ENCODE measurements at places on chromosomes 1 and 21.
A peak's percentile ranks its signal among the peaks of the same experiment; 100 is the strongest.

DNA sequence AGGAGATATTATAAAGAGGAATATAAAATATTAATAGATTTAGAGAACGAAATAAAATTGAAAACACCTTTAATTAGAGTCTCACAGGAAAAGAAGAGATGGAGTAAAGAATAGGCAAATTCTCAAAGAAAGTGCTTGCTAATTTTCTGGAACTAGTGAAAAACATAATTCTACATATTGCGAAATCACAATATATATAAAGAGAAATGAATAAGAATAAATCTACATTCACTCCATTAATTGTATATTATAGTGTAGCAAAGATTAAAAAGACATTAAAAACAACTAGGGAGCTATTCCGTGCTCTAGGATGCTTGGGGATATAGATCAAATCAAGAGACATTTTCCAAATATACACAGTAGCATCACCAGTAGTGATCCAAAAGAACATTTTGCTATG, 685.2 kb upstream of the NCAM2 start:
- DNase-seq: no peak

DNA sequence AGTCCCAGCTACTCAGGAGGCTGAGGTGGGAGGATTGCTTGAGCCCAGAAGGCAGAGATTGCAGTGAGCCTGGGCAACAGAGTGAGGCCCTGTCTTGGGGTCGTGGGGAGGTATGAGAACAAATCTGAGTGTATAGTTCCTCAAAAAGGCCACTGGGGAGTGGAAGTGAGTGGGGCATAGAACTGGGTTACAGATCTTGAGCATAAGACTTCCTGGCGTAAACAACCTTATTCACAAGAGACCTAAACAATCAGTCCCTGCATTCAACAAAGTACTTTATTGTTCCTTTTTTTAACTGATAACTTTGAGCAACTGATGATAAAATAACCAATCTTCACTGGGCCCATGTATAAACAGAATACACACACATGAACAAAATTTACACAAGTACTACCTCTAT, 72.7 kb upstream of the MUTYH start:
- no peak for DNase-seq

GRCh38 chr1:29221296-29221695, 9.4 kb downstream of the MECR start:
- no peak for DNase-seq

DNA sequence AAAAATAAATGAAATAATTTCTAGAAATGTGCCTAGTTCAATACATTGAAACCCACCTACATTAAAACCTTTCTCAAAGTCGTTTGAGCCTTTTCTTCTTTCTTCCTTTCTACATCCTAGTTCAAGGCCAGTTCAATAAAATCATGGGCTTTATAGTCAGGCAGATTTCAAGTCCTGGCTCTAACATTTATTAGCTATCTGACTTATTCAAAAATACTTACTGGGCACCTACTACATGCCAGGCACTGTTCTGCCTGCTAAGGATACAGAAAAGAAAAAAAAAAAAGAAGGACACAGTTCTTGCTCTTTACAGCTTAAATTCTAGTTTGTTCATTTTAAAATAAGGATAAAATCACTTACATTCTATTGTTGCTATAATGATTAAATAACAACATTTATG, 134.2 kb upstream of the FGGY start:
- DNase-seq: no peak

- peak; percentile 68 for DNase-seq
These were observed 510 bp upstream of the IL10RB start for GRCh38 chr21:33265664-33266049.

GRCh38 chr1:159010391-159010790, 684 bp downstream of the IFI16 start:
- no peak for DNase-seq

DNA sequence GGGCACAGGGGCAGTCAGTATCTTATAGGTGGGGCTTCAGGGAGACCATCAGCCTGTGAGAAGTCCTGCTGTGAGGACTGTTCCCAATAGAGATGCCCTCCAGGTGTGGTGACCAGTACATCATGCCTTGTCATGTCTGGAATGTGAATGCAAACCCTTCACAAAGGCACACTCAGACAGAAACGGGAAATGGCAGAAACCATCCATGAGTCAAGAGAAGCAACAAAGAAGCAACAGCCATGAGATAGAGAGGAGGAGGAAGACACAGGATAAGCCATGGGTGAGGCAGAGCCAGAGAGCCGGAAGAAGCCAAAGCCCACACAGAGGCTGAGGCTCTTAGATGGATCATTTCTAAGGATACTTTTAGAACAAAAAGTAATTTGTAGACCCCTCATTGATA, 20.1 kb upstream of the ZP4 start:
- no peak for DNase-seq

GRCh38 chr1:54995835-54996234, 2.9 kb upstream of the BSND start:
- no peak for DNase-seq

DNA sequence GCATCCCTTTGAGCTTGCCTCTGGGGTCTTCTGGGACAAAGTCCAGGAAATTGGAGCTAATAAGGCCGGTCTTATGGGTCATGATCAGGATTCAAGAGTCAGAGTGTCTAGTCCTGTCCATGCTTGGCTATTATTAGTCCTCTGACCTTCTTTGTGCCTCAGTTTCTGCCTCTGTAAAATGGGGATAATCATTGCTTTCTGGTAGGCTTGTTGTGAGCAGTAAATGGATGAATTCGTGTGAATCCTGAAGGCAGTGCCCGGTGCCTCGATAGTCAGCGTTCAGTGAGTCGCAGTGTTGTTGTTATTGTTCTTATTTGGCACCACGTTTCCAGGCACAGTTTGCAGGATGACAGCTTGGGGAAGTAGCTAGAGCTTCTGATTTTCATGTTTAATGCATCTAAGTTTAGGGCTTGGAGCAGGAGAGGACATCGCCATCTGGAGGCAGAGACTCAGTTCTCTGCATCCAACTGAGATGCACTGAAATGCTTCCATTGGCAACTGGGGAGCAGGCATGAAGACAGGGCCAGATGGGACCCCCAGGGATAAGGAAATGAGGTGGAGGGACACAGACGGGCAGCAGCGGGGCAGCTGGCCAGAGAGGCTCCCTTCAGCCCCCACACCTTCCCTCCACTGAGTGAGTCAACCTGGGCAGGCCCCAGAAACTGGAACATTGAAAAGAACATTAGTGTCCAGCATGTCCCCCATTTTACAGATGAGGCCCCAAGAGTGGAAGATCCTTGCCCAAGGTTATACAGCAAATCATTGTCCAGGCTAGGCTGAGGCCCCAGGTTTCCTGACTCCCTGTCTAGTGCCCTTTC, 160.3 kb downstream of the PTPRU start:
- no peak for DNase-seq

GRCh38 chr1:198794498-198794897, 155.7 kb downstream of the PTPRC start:
- DNase-seq: no peak

DNA sequence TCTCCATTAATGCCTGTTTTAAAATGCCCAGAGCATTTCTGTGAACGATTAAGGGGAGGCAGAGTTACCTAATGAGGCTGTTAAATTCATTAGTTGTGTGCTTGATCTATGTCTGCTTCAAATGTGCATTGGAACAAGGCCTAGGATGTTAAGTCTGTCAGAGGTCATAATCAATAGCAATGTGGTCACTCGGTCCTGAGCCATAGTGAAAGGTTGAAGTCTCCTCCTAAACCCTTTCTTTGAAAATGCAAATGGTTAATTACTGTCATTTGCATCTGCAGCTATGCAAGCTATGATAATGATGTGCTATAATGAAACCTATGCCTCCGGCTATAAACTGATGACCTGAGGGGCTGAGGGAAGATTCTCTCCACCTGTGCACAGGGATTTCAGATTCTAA, 114.2 kb upstream of the NR5A2 start:
- peak; percentile 6 for DNase-seq

- DNase-seq: no peak
These were observed 28.8 kb upstream of the PTGFRN start for GRCh38 chr1:116880917-116881316.

DNA sequence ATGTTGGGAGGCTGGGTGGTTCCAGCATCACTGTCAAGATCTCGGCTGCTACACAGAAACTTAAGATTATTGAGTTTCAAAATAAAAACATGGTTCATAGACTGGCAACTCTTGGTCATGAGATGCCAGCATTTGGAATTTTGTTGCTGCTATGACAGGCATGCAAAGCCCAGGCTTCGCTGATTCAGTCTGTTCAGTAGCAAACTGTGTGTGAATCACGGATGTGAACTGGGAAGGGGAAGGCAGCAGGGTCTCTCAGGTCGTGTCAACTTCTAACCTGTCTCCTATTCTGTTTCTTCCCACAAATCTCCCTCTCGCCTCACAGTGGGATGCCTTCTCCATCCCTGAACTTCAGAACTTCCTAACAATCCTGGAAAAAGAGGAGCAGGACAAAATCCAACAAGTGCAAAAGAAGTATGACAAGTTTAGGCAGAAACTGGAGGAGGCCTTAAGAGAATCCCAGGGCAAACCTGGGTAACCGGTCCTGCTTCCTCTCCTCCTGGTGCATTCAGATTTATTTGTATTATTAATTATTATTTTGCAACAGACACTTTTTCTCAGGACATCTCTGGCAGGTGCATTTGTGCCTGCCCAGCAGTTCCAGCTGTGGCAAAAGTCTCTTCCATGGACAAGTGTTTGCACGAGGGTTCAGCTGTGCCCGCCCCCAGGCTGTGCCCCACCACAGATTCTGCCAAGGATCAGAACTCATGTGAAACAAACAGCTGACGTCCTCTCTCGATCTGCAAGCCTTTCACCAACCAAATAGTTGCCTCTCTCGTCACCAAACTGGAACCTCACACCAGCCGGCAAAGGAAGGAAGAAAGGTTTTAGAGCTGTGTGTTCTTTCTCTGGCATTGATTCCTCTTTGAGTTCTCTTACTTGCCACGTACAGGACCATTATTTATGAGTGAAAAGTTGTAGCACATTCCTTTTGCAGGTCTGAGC, 25.5 kb downstream of the EIF2D start:
- DNase-seq: no peak

DNA sequence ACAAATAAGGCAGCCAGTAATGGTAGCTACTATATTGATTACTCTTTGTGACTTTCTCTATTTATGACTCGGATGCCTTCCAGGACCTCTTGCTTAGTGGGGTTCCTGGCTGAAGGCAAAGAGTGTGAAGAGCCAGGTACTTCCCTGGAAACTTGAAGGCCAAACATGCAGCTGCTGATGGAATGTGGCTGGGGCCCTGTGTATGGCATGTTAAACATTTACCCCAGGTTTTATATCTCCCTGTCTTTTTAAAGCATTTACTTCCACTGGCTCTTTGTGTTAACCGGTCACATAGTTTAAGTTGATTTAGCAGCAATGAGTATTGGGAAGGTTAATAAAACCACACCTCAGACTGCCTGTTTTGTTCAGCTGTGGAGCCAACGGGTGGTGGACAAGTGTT, 45.7 kb upstream of the PAXBP1 start:
- DNase-seq: no peak

GRCh38 chr1:162977944-162978568, 91.1 kb upstream of the RGS4 start:
- no peak for DNase-seq

DNA sequence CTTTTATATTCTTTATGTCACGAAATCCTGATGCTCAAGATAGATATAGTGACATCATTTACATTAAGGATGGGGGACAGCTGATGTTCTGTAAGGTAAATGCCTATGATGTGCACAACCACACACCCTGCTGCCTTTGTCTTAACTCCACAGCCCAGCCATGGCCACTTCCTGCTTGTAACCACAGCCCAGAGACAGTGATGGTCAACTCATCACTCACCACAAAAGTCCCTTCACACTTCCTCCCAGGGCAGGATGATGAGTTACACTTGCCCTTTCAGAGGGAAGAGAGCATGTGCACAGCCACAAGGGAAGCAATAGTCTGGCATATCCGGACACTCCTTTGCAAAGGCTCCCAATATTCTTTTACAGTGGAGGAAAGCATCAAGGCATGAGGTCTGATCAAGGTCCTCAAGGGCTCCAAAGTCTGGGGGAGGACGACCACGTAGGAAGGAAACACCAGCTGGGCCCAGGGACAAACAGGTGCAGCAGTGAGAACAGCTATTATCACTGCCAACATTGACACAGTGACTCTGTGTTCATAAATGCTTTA, 53.8 kb downstream of the PLPP3 start:
- no peak for DNase-seq

DNA sequence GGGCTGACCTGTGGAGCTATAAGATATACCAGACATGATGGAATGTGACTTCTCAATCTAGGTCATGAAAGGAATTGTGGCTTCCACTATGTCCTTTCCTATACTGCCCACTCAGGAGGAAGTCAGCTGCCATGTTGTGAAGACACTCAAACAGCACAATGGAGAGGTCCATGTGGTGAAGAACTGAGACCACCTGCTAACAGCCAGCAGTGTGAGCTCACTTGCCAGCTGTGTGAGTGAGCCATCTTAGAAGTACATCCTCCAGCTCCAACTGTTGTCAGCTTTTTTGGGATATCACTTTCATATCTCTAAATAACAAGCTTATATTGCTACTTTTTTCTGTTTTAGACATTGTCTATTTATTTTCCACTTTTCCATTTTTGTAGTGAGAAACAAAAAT, 29.7 kb downstream of the OLFML3 start:
- DNase-seq: no peak

GRCh38 chr21:28066076-28066475, 926.6 kb downstream of the LTN1 start:
- DNase-seq: no peak

DNA sequence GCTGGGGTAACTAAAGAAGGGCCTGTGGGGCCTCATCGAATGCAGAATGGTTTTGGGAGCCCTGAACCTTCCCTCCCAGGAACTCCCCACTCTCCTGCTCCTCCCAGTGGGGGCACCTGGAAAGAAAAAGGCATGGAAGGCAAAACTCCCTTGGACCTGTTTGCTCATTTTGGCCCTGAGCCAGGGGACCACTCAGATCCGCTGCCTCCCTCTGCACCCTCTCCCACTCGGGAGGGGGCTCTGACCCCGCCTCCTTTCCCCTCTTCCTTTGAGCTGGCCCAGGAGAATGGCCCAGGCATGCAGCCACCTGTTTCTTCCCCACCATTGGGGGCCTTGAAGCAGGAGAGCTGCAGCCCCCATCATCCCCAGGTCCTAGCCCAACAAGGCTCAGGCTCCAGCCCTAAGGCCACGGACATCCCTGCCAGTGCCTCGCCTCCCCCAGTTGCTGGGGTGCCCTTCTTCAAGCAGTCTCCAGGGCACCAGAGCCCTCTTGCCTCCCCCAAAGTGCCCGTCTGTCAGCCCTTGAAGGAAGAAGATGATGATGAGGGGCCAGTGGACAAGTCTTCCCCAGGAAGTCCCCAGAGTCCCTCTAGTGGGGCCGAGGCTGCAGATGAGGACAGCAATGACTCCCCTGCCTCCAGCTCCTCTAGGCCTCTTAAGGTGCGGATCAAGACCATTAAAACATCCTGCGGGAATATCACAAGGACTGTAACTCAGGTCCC, 4.7 kb downstream of the ZNF687 start:
- DNase-seq: no peak

DNA sequence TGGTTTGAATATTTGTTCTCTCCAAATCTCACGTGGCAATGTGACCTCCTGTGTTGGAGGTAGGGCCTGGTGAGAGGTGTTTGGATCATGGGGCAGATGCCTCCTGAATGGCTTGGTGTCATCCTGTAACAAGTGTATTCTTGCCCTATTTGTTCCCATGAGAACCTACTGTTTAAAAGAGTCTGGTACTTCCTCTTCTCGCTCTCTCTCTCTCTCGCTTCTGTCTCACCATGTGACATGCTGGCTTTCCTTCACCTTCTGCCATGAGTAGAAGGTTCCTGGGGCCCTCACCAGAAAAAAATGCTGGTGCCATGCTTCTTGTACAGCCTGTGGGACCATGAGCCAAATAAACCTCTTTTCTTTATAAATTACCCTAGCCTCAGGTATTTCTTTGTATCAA, 8.4 kb upstream of the PAXBP1 start:
- DNase-seq: no peak

GRCh38 chr1:24822887-24823286, 77.6 kb downstream of the CLIC4 start:
- DNase-seq: no peak
